ENCODE measurements at places on chromosomes 5 and 9. TPM values are rescaled to one million over a fixed set of nuclear protein-coding genes. Genes with fewer than 3 reads are reported as not detected.

Gene CCDC183
- polyA plus RNA-seq: 2.8 TPM

Gene ADCY2
- polyA plus RNA-seq: 0.10 TPM

Gene DEPDC1B
- polyA plus RNA-seq: 0.55 TPM

Gene LRRC70
- 4.1 TPM for polyA plus RNA-seq

Gene ADAMTSL2
- polyA plus RNA-seq: 9.1 TPM

Measured in lung (tissue), 17 donors.